ENCODE measurements at places on chromosomes 7 and 10.
A peak's percentile ranks its signal among the peaks of the same experiment; 100 is the strongest.

DNA sequence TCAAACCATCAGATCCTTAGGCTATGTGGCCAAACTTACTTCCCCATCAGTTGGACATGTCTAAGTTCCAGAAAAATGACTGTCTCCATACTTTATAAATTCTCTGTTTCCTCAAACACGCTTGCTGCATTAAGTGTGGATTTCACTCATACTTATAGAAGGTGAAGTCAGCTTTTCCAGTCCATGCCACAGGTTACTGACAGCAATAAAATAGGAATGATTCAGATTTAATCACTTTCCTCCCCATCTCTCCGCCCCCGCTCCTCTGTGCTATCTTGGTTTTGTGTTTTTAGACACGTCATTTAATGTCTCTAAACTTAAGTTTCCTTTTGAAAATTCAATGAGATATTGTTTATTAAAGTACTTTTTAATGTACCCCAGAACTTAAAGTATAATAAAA is 1098.0 kb upstream of the C7orf33 start:
- no peak for DNase-seq

DNA sequence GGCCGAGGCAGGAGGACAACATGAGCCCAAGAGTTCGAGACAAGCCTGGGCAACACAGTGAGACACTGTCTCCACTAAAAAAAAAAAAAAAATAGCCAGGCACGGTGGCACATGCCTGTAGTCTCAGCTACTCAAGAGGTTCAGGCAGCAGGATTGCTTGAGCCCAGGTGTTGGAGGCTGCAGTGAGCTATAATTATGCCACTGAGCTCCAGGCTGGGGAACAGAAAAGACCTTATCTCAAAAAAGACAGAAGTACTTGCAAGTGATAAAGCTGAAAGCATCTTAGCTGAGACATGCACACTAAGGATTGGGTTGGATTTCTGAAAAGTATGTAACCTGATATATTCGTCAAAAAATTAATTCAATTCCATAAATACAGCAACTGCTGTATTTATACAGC is 68.4 kb downstream of the PPP1R3C start:
- DNase-seq, result no peak

DNA sequence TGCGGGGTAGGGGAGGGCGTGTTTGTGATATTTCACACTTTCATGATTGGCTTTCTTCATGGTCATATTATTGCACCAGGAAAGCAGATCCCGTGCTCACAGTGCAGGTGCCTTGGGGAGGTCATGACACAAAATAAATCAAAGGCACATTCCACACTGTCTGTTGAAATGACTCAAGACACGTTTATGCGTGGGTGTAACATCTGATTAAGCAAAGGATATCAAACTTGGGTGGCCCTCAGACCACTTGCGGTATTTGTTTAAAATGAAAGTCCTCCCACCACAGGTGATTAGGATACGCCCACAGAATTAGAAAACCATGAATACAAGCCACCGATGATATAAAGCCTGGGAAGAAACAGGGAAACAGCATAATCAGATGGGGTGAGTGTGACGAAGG is 51.1 kb downstream of the SVIL start:
- no peak for DNase-seq

DNA sequence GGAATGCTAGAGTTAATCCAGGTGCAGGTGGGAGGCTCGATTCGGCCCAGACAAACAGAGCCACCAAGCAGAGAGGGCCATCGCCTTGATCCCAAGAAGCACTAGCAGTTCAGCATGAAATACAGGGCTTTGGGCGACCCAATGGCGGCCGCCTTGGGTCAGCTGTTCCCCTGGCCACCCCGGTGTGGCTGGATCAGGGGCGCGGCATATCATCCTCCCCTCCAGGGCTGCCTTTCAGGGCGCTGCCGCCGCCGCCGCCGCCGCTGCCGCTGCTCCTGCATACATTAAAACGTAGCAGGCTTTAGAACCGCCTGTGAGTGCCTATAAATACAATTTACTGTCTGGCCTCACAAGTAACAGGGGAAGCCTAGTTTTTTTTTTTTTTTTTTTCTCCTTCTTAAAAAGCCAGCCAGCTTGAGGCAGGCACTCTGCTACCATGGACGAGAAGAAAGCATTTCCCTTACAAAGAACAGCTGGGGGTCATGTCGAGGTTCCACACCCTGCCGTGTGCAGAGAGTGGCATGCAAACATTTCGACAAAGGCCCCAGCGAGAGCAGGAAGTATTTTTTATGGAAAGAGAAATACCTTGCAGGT is 57.7 kb upstream of the EFCAB10 start:
- peak; percentile 82 for DNase-seq

DNA sequence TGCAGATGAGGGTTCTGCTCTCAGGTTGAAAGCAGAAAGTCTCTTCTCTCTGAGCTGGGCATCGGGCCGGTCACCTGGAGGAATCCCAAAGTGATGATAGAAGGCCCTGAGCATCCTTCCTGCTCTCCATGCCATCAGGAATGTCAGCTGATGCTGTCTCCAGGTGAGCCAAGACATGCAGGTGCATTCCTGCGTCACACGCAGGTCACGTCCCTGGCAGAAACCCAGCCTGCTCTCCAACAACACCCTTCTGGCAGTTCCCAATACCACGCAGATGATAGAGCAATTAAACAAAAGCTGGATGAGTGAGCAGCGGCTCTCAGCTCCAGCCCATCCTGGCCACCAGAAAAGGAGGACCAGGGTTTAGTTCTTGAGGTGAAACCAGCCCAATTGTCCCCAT is 6.9 kb upstream of the WIPI2 start:
- no peak for DNase-seq

- no peak for DNase-seq
Measured at GRCh38 chr7:137757146-137757925, 89.4 kb downstream of the DGKI start.

DNA sequence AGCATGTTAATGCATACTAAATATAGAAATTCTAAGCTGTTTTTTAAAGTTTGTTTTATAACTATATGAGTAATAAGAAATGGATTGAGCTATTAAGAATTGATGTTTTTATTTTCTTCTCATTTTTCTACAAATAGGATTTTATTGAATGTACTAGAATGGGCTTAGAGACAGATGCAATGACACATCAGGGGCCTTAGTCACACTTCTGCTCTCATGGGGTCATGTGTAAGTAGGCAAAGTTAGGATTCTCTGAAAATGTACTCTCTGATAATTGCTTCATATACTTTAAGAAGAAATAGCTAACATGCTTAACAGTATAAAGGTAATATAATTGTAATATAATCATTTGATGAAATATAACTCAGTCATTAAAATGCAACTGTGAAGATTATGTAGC is 154.6 kb downstream of the ZNF438 start:
- no peak for DNase-seq

DNA sequence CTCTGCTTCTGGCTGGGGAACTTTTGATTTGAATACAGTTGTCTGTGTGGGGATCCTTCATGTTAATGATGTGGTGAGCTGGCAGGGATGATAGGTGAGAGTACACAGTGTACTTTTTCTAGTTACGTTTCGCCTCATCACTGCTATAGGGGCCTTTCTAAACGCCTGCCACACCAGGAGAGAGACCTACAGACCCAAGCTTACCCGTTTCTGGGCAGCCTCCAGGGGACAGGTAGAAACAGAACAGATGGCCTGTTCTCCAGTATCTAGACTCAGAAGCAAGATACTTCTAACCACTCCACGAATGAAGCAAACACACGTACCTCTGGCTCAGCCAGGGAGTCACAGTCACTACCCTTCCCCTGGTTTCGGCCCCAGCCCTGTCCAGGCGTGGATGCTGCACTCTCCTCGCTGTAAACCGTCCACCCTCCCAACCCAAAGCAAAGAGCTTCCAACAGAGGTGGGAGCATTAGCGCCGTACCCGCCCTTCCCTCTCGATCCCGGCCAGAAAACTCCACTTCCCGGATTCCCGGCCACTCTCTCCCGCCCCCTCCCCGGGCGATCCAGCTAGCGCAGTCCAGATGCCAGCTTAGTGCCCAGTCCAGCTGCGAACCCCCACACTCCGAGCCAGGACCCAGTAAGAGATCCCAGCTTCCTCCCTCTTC is 1.2 kb downstream of the CCDC6 start:
- DNase-seq, result no peak

GRCh38 chr10:5497948-5498730 is 1.2 kb downstream of the CALML5 start:
- no peak for DNase-seq

GRCh38 chr10:4443419-4443818 is 382.6 kb upstream of the AKR1E2 start:
- DNase-seq, result no peak

DNA sequence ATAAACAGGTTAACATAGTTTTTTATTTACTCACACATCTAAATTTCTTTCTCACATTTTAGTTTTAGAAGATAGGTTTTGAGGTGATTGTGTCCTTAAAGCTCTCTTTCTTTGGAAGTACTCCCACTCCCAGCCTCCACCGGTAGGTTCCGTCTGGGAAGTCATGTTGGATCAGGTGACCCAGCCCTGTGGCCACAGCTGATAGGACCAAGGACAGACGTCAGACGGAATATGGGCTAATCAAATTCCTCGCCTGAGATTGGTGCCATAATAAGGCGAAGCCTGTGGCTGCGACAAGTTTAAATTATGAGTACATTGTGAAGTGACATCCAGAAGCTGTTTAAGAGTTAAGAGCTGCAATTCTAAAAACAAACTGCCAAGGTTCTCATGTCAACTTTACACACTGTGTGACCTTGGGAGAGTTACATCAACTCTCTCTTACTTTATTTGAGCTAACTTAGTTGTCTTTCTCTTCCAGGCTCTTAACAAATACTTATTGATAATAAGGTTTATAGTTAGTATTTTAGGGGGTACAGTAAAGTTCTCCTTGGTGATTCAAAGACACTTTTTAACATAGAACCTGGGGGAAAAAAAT is 133.6 kb downstream of the NPY start:
- DNase-seq, result no peak

DNA sequence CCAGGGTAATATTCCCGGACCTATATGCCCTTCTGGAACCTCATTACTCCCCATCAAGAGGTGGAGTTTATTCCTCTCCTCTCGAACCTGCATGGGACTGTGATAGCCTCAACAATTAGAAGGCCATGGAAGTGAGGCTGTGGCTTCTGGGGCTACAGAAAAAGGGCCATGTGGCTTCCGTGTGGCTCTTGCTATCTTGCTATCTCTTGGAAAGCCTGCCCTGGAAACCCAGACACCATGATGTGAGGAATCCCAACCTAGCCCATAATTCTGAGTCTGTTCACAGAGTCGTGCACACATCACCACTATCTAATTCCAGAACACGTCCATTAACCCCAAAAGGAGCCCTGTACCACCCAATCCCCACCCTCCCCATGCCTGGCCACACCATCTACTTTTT is 20.8 kb upstream of the SH3PXD2A start:
- no peak for DNase-seq

DNA sequence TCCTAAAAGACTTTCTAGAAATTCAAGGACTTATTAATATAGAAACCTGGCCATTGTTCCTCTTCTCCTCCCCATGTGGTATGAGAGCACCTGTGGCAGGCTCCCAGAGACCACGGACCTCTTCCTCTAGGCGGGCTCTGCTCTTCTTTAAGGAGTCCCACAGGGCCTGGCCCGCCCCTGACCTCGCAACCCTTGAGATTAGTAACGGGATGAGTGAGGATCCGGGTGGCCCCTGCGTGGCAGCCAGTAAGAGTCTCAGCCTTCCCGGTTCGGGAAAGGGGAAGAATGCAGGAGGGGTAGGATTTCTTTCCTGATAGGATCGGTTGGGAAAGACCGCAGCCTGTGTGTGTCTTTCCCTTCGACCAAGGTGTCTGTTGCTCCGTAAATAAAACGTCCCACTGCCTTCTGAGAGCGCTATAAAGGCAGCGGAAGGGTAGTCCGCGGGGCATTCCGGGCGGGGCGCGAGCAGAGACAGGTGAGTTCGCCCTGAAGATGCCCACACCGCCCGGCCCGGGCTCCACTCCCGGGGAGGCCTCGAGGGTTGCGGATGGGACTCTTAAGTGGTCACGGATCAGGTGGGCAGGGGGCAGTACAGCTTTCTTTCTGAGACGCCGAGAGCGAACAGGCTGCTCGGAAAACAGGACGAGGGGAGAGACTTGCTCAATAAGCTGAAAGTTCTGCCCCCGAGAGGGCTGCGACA is at the start of gene SLC26A4:
SLC26A4 (plus strand) TSS at position 448 of the 700 bp plus-strand sequence. CDS start 814 bp downstream, outside the sequence.
- DNase-seq, result no peak

DNA sequence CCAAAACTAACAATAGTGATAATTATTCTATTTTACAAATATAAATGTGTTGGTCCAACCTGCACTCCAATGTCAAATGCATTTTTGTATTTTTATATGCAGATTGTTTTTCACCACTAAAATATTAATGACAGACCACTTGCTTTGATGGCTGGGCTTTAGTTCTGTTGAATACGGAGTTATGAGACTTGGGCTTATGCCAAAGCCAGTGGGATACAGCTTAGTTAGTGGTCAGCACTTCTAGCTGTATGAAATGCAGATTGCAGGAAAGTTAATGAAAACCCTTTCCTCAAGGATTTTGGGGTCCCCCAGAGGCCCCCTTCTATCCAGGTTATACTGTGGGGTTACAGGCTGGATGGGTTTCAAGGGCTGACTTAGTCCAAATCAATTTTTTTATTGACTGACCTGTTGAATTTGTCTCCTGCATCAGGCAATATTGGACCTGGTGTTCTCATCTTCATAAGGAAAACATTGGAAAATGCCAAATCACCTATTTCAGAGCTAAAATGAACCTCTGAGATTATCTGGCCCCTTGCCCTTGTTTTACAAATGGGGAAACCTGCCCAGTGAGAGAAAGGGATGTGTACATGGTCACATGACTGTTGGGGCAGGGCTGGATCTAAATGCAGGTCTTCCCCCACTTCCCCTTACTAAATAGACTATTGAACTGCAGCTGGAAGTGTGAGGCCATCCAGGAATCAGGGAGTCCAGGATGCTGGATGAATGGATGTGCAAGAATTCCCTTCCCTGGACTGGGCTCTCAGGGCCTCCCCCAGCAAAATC is 1085.3 kb downstream of the KCNMA1 start:
- no peak for DNase-seq

DNA sequence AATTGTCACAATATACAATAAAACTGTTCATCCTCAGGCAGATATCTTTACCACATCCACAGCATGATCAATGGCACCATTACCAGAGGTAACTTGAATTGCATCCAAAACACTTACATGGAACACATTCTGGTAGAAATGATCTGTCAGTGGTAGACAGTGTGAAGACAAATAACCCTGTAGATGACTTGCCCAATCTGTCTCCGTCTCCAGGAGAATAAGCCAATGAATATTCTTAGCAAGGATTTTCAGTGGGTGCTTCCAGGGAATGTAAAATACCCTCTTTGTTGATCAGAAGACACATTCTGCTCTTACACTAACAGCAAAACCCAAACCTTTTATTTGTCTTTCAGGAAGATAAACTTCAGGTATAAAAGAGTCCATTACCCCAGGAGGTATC is 43.8 kb downstream of the VWC2 start:
- DNase-seq, result no peak

- DNase-seq, result no peak
Measured at GRCh38 chr10:60664859-60665258, 113.4 kb upstream of the CDK1 start.

DNA sequence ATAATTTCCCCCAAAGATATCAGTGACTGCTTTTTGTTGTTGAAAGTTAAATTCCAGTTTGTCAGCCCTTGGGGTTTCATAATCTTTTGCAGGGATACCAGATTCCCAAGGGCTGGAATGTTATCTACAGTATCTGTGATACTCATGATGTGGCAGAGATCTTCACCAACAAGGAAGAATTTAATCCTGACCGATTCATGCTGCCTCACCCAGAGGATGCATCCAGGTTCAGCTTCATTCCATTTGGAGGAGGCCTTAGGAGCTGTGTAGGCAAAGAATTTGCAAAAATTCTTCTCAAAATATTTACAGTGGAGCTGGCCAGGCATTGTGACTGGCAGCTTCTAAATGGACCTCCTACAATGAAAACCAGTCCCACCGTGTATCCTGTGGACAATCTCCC is 3.2 kb downstream of the CYP26A1 start:
- no peak for DNase-seq

GRCh38 chr10:95485056-95485844 is 75.9 kb downstream of the SORBS1 start:
- no peak for DNase-seq
